ENCODE measurements at places on chromosomes 12 and 14. TPM values are rescaled to one million over a fixed set of nuclear protein-coding genes. Genes with fewer than 3 reads are reported as not detected.

DNA sequence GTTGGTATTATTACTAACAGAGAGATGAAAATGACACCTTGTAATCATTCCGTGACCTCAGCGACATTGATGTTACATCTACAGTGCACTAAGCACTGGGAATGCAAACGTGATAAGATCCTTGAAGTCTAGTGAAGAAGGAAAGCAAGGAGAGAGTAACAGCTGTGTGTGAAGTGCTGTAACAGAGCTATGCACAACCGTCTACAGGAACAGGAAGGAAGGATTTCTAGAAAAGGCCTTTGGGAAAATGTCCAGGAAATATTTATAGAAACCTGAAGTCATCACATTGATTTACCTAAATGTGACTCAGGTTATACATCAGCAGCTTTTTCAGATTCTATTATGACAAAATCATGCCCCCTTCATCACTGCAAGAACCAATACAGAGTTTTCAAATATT, 304.2 kb upstream of the AMIGO2 start:
- H3K36me3 ChIP-seq, result no peaks in the 10 kb centered on the region
- no peak overlapping the region for H3K27ac ChIP-seq
- H3K27me3 ChIP-seq, result no peaks in the 10 kb centered on the region
- DNase-seq, result no peak
- H3K4me3 ChIP-seq, result no peak overlapping the region

DNA sequence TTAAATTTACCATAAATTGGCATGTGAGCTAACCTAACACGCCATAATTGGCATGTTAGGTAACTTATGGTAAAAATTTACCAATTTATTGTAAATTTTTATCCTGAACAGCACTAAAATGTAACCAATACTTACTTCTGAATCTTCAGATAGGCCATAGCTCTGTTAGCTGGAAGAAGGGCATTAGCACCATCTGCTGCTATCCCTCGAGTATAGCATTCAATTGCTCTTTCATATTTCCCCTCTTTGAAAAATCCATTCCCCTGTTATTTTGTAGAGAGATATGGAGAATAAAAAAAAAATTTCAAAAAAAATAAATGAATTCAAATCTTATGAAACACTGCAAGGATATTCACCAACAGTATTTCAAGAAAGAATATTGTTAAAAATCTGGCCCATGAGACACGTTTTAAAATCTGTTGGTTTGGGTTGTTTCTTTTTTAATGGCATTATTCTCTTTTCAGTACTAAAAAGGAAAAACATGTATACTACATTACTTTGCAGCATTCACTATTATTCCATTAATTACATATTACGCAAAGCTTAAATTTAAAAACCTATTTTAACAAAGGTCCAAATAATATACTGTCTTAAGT, 19.1 kb downstream of the RPAP3 start:
- no peak for DNase-seq
- no peak overlapping the region for H3K27ac ChIP-seq
- H3K4me1 ChIP-seq, result no peaks in the 10 kb centered on the region
- no peaks in the 10 kb centered on the region for H3K27me3 ChIP-seq

Gene RNU4-1
- total RNA-seq, result under 0.01 TPM

- H3K27ac ChIP-seq, result peak overlapping the region; percentile 95
- peak overlapping the region; percentile 61 for H3K4me3 ChIP-seq
- no peaks in the 10 kb centered on the region for H3K27me3 ChIP-seq
- H3K36me3 ChIP-seq, result peaks cover 9% of the 10 kb centered on the region
- no peak for DNase-seq
- peaks cover 28% of the 10 kb centered on the region for H3K4me1 ChIP-seq
Observed at GRCh38 chr12:48717252-48717695, 767 bp upstream of the CCNT1 start.

Gene NFATC4
- 119 TPM for total RNA-seq

DNA sequence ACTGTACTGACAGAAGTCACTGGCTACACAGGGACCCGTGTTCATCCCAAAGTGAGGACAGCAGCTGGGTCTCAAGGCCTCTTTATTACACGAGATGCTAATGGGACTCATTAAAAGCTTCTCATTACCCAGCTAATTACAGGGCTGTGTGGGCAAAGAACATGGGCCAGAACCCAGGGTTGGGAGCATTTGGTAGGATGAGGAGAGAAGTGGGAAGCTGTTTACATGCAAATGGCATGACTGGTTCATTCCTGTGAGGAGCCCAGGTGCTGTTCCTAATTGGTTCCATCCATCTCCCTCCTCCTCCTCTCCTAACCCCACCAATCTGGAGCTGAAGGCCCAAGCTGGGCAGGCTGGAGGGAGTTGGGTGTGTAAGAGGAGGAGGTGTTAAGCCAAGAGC, 8.9 kb upstream of the TAC3 start:
- no peaks in the 10 kb centered on the region for H3K36me3 ChIP-seq
- peaks cover 7% of the 10 kb centered on the region for H3K4me1 ChIP-seq
- H3K4me3 ChIP-seq, result no peak overlapping the region
- H3K27ac ChIP-seq, result no peak overlapping the region
- no peak for DNase-seq
- H3K27me3 ChIP-seq, result no peaks in the 10 kb centered on the region

Gene FAR2
- 8.6 TPM for total RNA-seq

DNA sequence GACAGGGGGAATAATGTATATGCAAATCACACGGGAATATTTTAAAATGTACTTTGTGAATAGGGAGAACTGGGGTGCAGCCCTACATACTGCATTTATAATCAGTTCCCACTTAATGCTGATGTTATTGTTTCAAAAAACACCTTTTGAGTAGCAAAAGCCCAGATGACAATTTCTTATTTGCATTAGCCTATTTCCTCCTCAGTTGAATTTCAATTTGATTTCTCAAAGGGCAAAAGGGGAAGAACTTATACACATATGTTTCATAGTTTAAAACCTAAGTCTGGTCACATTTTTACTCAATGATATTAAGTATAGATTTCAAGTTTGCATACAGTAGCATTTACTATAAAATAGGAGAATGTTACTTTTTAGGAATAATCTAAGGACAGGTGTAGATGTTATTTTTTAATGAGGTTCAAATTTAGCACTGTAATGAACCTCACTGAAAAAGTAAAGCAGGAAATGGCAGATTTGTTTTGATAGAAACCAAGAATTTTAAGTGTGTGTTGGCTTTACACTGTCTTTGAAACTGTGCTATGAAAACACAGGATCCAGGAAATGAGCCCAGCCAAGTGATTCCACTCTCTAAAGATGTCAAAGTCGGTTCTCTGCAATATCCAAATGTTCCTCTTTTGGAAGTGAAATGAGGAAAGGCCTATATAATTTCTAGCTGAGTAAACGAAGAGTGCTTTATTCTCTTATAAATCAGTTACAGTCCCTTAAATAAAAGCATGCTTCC, 367.4 kb downstream of the BTG1 start:
- H3K27ac ChIP-seq, result no peak overlapping the region
- no peak for DNase-seq
- no peak overlapping the region for H3K4me3 ChIP-seq

- no peak for DNase-seq
- peak overlapping the region; percentile 41 for H3K27ac ChIP-seq
- no peaks in the 10 kb centered on the region for H3K27me3 ChIP-seq
- peaks cover 41% of the 10 kb centered on the region for H3K36me3 ChIP-seq
Observed at GRCh38 chr14:103909531-103910261, 18.6 kb upstream of the TDRD9 start.

Gene WSCD2
- total RNA-seq, result 21.4 TPM

GRCh38 chr14:37144729-37145363, 27.6 kb downstream of the SLC25A21 start:
- H3K27me3 ChIP-seq, result no peaks in the 10 kb centered on the region
- no peak overlapping the region for H3K27ac ChIP-seq
- peaks cover 6% of the 10 kb centered on the region for H3K4me1 ChIP-seq
- DNase-seq, result no peak
- H3K4me3 ChIP-seq, result no peak overlapping the region

Gene NPAS3
- total RNA-seq, result 12.3 TPM

DNA sequence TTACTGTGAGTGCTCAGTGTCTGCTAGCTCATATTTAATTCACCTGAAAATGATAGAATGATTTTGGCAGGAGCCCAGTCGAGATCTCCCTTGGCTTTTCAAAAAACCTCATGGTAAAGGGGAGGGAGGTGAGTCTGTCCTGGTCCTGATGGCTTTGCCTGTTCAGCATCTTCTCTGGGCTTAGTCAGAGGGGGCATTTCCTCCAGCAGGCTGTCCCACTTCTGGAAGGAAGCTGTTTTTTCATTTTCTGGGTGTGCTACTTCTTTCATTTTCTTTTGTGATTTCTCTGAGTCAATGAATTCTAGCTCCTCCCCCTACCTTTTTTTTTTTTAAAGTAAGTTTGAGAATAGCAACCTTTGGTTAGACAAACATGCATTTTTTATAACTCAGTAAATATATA, 58.8 kb downstream of the TMX1 start:
- DNase-seq, result no peak
- H3K27ac ChIP-seq, result no peak overlapping the region
- H3K4me1 ChIP-seq, result no peaks in the 10 kb centered on the region
- H3K27me3 ChIP-seq, result no peaks in the 10 kb centered on the region
- H3K36me3 ChIP-seq, result no peaks in the 10 kb centered on the region

GRCh38 chr12:53551889-53552291, 44.6 kb upstream of the NPFF start:
- peaks cover 8% of the 10 kb centered on the region for H3K4me1 ChIP-seq
- no peaks in the 10 kb centered on the region for H3K36me3 ChIP-seq
- no peaks in the 10 kb centered on the region for H3K27me3 ChIP-seq
- H3K4me3 ChIP-seq, result no peak overlapping the region

GRCh38 chr12:132429946-132430643, 59.9 kb upstream of the FBRSL1 start:
- H3K27me3 ChIP-seq, result no peaks in the 10 kb centered on the region
- no peaks in the 10 kb centered on the region for H3K36me3 ChIP-seq
- H3K4me3 ChIP-seq, result no peak overlapping the region
- no peak overlapping the region for H3K27ac ChIP-seq

Gene AHNAK2
- total RNA-seq, result 31.2 TPM

GRCh38 chr14:38993981-38994380, 109.1 kb downstream of the SEC23A start:
- no peak for DNase-seq
- H3K36me3 ChIP-seq, result no peaks in the 10 kb centered on the region
- no peak overlapping the region for H3K27ac ChIP-seq
- H3K27me3 ChIP-seq, result no peaks in the 10 kb centered on the region
- no peaks in the 10 kb centered on the region for H3K4me1 ChIP-seq

DNA sequence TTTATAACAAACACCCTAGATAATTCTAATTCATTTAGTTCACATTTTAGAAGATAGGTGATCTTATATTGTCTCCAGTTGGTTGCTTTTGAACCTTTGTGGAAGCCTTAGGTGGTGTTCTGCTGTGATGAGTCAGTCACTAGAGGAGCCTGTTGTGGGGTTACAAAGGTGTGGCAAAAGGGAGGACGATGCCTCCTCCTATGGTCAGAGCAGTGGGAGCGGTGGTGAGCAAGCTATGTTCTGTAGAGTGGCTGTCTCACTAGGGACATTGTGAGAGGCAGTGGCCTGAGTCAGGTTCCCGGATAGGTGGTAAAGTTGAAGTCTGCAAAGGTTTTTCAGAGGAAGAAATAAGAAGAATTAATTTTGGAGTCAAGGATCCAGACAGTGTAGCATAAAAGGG, 71.6 kb upstream of the USP44 start:
- H3K27me3 ChIP-seq, result no peaks in the 10 kb centered on the region
- no peak for DNase-seq
- H3K27ac ChIP-seq, result no peak overlapping the region
